ENCODE measurements at places on chromosomes 1 and 21.

- DNase-seq: no peak
These were observed 271.7 kb upstream of the SNX7 start for GRCh38 chr1:98389809-98390208.

DNA sequence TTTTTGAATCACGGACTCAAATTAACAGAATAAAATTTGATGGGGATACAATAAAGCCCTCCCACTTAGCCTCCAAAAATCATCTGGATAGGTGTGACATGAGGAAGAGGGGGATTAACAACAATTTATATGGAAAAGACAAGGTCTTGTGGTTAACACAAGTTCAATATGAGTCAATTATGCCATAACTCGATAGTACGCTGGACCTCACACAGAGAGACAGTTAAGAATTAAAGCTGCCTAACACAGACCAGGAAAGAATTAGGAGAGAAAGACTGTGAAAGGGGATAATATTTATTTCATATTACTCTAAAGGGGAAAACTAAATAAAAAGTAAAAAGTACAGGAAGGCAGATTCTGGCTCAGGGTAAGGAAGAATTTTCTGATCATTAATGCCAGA, 243.7 kb upstream of the LYPLAL1 start:
- no peak for DNase-seq

DNA sequence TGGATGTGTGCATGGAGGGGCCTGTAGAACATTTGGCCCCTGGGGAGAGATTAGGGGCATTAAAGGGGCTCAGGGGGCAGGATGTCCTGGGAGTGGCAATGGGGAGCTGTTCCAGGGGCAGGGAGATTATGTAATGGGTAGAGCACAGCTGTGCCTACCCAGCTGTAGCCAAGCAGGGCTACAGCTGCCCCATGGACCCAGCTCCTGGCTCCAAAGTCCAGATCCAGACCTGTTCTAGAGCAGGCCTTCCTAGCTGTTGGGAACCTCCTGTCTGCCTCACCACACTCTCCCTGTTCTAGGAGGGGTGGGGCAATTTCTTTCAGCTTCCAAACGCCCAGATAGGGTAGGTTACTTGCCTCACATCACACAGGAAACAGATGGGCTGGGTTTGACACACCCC, 5.6 kb downstream of the RPS6KA1 start:
- DNase-seq: no peak

- DNase-seq: no peak
These were observed 13.0 kb upstream of the GUCA2A start for GRCh38 chr1:42177541-42177981.

DNA sequence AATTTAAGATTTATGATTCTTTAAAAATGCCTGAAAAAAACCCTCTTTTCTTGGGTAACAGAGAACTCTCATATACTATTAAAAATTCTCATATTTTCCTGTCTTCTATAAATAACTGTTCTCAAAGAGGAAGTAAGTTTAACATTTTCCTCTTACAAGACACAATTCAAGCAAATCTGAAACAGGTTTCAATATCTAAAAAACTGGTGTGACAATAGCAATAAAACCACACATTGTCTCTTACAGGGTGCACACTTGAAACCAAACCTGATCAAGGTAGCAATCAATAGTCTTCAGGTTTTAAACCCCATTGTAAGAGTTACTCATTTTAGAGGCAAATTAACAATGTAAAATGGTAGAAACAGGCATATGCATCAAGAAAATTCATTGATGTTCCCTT, 28.0 kb downstream of the FUBP1 start:
- DNase-seq: no peak

DNA sequence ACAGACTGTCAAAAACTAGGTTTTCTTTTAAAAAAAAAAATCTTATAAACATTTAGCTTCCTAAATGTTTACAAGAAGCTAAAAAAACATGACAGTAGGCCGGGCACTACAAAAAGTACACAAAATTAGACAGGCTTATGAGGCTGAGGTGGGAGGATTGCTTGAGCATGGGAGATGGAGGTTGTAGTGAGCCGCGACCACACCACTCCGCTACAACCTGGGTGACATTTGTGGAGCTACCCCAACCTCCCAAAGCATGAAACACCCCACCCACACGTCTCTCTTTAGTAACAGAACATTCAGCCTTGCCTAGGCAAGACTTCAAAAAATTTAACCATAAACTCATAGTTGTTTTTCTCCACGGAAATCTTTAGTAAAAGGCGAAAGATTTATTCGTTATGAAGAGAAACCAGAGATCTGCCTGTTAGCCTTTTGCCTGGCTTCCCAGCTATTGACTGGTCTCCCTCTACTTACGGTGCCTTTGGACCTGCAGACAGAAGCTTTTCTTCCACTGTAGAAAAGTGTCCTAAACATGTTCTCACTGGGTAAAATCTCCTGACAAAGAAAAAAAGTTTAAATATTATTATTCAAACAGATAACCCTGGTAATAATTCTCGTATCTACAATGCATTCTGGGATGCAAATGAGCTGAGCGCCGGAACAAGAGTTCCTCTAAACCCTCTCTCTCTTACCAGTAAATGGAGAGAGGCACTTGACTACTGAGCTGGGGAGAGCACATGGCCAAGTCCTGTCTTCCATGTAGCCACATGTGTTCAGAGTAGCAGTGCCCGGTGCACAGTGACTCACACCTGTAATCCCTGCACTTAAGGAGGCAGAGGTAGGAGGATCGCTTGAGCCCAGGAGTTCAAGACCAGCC, 9.2 kb downstream of the RNU5D-1 start:
- DNase-seq: no peak

DNA sequence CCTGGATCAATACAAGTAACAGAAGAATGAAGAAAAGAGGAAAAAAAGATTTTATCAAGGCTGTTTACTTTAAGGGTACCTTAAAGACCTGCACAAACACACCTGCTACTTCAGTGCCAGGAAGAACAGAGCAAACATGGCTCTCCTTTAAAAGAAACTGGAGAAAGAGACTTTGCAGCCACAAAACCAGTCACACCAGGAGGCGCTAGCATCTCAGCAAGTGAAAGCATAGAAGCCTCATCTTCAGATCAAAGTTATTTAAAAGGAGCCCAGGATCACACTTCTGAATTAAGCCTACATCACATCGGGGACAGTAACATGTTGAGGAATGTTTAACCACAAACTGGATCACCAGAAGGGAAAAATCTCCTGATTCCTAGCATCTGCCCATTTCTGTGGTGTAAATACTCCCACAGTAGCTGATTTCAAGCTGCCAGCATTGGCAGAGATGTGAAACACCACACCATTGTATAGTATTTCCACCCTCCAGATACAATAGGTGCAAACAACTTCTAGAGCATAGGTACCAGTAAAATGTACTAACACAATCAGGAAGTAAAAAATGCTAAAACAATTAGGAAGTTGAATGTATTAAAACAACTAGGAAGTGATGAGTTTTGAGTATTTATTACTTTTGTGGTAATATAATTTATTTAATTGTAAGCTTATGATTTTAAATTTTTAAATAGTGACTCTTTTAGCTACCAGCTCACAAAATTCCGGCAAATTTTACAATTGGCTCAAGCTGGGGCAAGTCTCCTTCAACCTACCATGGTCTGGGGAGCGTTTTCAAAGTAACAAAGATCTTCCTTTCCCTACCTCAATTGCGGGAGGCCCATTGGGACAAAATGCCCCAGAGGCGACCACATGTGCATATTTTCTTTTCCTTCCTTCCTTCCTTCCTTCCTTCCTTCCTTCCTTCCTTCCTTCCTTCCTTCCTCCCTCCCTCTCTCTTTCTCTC, 105.3 kb upstream of the CLDN14 start:
- DNase-seq: no peak

GRCh38 chr1:2894381-2895041, 93.0 kb upstream of the TTC34 start:
- DNase-seq: no peak

DNA sequence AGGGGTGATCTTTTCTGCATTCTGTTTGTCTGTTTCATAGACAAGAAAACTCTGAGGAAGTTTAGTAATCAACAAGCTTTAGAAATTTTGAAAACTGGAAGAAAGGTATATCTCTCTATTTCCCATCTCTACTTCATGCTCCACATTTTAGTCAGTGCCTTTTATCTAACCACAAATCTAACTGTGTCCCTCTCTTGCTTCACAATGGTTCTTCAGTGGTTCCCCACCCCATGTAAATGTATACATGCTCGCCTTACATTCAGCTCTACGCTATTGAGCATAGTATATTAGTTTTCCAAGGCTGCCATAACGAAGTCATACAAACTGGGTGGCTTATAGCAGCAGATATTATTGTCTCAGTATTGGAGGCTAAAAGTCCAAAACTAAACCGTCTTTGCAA, 14.4 kb upstream of the SAMSN1 start:
- no peak for DNase-seq

DNA sequence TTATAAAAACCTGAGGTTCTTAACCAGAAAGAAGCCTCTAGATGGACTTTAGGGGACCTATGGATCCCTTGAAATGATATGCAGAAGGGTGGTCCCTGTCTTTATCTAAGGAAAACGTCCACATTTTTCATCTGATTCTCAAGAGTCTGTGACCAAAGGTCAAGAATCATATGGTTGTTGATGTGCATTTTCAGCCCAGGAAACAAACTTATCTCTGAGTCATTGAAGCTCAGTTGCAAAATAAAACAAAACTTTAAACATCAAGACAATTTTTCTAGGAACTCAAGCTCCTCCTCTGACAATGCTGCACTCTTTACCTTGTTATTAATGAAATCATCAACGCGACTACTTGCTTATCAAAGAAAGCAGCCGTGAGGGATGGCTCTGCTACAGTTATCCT, 83.3 kb downstream of the TIAM1 start:
- no peak for DNase-seq

GRCh38 chr1:153417136-153417888, 992 bp downstream of the S100A7A start:
- no peak for DNase-seq

Data from cortex of kidney (tissue), 1 donor.